ENCODE measurements at places on chromosomes 3 and 15. TPM values are rescaled to one million over a fixed set of nuclear protein-coding genes. Genes with fewer than 3 reads are reported as not detected.
A peak's percentile ranks its signal among the peaks of the same experiment; 100 is the strongest.

DNA sequence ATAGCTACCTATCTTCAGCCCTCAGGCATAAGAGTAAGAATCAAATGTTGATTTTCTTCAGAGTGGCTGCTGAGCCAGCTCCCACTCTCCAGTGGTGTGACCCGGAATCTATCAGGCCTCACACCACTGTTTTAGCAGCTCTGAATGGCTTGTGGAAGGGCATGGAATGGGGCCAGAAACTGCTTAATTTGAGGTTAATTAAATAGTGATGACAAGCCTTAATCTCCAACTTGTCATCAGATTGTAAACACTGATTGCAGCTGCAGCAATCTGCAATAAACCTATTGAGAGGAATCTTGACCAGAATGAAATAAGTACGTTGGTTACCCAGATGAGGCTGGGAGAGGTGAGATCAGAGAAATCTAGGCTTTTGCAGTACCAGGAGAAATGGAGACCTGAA lies 317.4 kb downstream of the FHIT start:
- DNase-seq = no peak

GRCh38 chr3:64220161-64220914 lies 4.9 kb downstream of the PRICKLE2 start:
- DNase-seq = peak; percentile 67

DNA sequence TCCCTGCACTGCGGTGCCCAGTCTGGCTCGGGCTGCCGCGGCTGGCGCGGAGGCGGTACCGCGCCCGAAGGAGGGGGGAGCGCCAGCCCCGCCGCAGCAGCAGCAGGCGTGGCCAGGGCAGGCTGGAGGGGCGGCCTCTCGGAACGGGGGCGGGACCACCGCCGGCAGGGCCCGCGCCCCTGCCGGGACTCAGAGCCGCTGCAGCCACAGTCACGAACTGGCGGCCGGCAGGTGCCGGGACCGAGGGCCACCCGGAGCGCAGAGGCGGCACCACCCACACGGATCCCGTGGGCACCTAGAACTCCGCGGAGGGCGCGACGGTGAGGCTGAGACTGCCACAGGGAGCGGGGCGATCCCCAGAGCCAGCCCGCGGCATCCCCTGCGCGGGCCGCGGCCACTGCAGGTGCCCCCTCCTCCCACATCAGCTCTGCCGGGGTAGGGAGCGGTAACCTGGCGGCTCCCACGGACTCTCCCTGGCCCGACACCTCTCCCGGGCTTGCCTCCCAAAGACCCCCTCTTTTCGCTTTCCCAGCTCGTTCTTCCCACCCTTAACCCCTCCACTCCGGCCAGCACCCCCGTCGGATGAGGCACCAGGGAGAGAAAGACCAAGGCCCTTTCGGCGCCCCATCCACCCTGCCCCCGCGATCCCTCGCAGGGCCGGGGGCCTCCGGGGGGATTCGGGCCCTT lies at the start of gene VWA5B2:
Gene VWA5B2 (plus strand): TSS at position 192 of the 687 bp plus-strand sequence. CDS start 944 bp downstream, outside the sequence.
- DNase-seq = no peak

DNA sequence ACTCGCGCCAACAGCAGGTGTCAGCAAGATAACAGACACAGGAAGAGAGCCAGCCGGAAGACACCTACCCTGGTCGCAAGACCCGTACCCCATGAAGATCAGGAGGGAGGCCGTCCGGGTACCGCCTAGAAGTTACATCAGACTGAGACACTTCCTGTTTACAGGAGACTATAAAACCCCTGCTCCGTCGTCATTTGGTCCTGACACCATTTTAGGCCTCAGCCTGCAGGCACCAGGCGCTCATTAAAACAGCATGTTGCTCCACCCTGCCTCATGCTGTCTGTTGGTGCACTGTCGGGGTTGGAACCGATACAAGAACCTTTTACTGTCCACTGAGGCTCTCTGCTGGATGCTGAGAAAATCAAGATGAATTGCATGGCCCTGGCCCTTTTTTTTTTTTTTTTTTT lies 15.6 kb upstream of the PRTG start:
- DNase-seq = no peak

DNA sequence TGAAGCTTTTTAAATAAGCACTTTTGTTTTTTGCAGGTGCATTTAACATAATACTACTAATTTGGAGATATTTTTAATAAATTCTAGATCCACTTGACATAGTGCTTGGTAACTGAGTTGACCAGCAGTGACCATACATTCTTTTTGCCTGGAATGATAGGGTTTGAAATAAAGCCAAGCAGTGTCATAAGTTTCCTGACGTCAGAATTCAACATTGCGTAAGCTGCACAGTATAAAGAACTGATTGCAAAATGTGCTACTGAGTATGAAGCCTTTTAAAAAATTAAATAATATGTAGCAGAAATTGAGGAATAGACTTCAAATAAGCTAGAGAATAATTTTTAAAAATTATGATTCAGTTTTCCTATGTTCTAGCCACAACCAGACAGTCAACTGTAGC lies 454.6 kb upstream of the ARPP21 start:
- no peak for DNase-seq

DNA sequence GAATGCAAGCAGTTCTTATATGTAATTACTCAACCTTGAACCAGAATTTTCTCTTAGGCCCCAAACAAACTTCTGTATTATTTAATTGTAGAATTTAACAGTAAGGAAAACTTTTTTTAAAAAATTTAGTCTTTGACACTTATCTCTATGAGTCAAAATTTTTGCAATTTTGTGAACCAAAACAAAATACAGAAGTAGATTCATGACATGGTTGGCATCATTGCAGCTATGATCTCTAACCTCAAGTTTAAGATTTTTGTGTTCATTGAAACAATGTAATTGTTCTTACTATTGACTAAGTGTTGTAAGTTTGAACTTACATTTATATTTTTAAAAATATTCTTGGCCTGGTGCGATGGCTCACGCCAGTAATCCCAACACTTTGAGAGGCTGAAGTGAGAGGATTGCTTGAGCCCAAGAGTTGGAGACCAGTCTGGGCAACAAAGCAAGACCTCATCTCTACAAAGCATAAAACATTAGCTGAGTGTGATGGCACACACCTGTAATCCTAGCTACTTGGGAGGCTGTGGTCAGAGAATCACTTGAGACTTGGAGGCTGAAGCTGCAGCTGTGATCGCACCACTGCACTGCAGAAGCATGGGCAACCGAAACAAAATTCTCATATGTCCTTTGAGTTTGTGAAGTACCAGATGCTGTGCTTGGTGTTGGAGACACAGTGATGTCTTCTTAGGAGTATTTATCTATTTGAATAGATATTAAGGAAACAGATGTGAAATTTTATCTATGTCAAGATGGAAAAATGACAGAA lies 39.7 kb downstream of the STT3B start:
- DNase-seq = no peak

DNA sequence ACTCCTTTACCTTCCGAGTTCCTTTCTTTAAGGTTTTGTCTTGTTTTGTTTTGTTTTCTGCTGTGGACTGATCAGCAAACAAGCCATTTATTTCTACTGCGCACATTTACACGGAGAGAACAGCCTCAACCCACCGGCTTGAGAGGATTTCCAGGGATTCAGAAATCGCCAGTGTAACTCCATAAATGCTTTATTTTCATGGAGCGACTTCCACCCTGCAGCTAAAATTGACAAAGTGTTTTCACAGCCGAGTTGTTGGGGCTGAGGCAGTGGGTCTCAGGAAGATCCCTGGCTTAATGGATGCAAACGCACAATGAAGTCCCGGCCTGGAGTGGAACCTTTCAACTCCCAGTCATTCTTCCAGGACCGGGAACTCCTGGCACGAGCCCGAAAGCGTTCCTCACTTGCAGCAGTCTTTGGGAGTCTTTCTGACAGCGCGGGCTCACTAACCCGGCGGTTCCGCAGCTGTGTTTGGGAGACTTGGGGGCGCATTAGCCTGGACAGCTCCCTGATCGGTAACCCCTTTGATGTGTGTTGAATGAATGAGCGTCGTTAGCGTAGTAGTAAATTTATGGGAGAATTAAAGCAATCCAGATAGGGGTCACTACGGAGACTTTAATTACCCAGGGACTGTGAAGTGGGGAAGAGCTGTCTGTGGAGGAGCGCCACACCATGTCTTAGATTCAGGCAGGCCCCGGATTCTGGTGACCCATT lies 785 bp upstream of the MYRIP start:
- DNase-seq = peak; percentile 49

- DNase-seq = no peak
Observed at GRCh38 chr3:124034016-124034843, 42.3 kb upstream of the ROPN1 start.

- DNase-seq = no peak
Observed at GRCh38 chr15:33553157-33553556, 242.4 kb downstream of the RYR3 start.

GRCh38 chr3:115785782-115786181 lies 162.5 kb downstream of the GAP43 start:
- no peak for DNase-seq

- no peak for DNase-seq
Observed at GRCh38 chr3:16927485-16927884, 42.7 kb downstream of the PLCL2 start.

- DNase-seq = no peak
Observed at GRCh38 chr3:23869977-23870662, 46.7 kb downstream of the NKIRAS1 start.

- DNase-seq = no peak
Observed at GRCh38 chr15:40830884-40831283, 2.4 kb upstream of the PPP1R14D start.

DNA sequence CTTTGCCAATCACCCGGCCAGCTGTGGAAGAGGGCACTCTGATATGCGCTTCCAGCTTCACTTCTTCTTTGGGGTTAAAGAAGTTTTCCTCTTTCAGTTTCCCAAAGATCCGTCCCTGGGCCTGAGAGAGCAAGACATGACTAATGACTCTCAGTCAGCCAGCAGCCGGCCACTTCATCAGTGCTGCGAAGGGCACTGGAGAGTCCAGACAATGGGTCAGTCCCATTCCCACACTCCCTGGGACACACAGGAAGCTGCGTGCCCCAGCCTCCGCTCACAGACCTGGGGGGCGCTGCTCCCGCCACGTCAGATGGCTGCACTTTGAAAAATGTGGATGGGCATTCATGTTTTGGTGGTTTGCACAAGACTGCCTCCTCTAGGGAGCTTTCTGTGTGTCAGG lies 63.3 kb downstream of the SENP2 start:
- no peak for DNase-seq

GRCh38 chr3:71879089-71879488 lies 94.1 kb upstream of the PROK2 start:
- no peak for DNase-seq

LRRC31 gene
- 0.69 TPM for polyA plus RNA-seq

CMTM8 gene
- 4.5 TPM for polyA plus RNA-seq

HCN4 gene
- 7.9 TPM for polyA plus RNA-seq

FANCD2OS gene
- polyA plus RNA-seq = not detected

EBLN2 gene
- polyA plus RNA-seq = 1.3 TPM

ARHGAP31 gene
- 25.3 TPM for polyA plus RNA-seq

MINAR1 gene
- polyA plus RNA-seq = 19.3 TPM

RHOV gene
- polyA plus RNA-seq = 9.3 TPM

ACAD9 gene
- polyA plus RNA-seq = 36.3 TPM

TRH gene
- 23.6 TPM for polyA plus RNA-seq
